ENCODE measurements at places on chromosomes 16 and 17.

DNA sequence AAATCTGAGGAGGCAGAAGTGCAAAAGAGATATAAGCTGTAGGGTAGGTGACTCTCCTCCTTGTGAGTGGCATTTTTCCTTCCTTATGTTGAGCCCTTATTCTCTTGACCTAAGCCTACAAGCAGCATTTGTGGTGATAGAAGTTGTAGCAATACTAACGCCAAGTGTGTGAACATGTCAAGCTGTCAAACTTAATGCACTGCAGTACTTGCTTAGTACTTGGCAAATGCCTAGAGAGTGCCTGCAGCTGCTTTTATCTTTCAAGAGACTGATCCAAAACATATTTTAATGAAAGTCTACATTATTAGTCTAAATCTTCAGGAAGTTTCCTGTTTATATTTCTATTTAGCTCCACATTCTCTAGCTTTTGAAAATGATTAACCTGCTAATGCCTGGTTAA, 83.2 kb downstream of the CNTNAP4 start:
- DNase-seq, result no peak

DNA sequence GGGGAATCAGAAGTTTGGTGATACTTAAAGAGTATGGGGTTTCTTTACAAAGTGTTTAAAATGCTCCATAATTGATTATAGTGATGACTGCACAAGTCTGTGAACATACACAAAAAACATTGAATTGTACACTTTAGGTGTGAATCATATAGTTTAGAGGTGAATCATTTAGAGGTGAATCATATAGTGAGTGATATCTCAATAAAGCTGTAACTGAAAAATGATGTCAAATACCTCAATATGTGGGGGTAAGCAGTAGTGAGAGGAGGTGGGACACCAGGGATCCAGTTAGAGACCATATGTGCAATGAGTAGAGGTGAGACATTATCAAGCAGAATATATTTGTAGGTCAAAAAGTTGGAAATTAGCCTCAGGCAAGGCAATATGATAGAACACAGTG, 264.5 kb downstream of the PMP22 start:
- DNase-seq, result no peak

DNA sequence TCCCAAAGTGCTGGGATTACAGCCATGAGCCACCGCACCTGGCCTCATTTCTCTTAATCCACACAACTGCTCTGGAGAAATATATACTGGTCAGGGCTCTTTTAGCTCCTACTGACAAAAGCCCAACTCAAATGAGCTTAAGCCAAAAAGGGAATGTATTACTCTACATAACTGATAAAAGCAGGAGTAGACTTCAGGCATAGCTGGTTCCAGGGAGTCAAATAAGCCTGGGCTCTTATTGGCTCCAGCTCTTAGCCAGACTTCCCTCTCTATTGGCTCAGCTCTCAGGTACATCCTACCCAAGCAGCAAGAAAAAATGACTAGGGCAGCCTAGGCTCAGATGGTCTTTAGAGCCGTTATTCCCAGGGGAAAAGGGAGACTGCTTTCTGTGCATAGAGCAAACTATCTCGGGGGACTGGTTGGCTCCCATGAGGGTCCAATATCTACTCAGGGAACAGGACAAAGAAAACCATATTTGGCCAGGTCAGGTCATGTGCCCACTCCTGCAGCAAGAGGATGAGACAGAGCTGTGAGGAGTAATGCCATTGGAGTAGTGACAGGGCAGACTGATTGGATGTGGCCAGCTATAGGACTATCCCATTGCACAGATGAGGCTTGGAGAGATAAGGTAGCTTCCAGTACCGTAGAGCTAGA, 21.2 kb downstream of the TBX2 start:
- DNase-seq, result no peak

GRCh38 chr16:14509055-14509454, 121.0 kb downstream of the PARN start:
- no peak for DNase-seq

DNA sequence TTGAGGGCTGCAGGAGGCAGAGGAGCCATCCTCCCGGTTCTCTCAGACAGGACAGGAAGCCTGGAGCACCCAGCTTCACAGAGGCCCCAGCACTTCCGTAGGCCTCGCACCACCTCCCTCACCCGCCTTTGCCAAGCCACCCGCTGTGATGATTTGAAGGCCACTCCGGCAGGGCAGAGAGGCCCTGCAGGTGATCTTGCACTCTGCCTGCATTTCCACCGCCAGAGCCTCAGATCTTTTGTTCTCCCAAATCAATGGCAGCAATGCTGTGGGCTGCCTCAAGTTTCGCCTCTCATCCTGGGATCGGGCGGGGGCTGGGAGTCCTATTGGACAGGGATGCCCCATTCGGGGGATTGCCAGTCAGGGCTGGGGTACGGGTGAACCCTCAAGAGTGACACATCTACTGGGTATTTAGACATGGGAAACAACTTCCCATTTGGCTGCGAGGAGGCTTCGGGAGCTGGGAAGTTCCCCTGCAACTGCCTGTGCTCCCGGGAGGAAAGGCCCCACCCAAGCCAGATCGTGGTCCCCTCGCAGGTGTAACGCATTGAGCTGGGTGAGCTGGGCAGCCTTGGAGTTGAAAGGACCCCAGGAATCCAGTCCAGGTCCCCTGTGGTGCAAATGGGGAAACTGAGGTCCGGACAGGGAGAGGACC, 34.8 kb upstream of the PEMT start:
- DNase-seq, result no peak

DNA sequence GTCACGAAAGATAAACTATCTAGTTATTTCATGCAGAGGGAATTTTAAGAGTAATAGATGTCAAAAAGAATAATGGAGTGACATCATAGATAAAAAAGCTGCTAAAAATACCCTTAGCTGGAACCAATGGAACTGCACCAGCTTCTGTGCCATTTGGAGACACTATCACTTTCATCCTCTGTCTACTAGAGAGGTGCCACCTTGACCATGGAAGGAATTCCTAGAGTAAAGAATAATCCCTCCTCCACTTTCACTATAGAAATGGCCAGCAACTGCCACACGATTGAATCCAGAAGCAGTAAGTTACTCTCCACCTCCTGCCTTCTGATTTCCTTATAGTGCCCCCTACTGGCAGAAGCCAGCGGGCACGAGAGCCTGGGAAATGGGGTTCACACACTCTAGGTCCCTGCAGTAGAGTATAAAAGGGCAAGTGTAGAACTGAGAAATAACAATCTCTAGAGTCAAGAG, 2.8 kb upstream of the ALDH3A2 start:
- peak; percentile 45 for DNase-seq

- no peak for DNase-seq
Measured at GRCh38 chr16:17205279-17206211, 265.2 kb downstream of the XYLT1 start.

- DNase-seq, result no peak
Measured at GRCh38 chr16:55326261-55327092, 2.5 kb downstream of the IRX6 start.

DNA sequence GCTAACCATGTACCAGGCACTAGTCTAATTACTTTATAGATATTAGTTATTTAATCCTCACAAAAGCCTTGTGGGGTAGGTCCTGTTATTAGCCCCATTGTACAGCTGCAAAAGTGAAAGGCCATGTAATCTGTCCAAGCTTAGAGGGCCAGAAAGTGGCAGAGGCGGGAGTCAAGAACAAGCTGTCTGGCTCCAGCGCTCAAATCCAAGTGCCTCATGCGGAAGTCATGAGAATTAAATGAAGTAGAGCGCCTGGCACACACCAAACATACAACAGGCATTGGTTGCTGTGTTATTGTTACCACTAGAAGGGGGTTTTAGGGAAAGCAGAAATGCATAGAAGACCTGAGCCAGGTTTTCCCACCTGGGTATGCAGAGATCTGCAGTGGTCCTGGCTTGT, 1.2 kb downstream of the AQP8 start:
- DNase-seq, result no peak

GRCh38 chr17:73343168-73343634, 31.4 kb upstream of the CDC42EP4 start:
- no peak for DNase-seq

GRCh38 chr17:57133486-57133885, 48.4 kb downstream of the AKAP1 start:
- no peak for DNase-seq

DNA sequence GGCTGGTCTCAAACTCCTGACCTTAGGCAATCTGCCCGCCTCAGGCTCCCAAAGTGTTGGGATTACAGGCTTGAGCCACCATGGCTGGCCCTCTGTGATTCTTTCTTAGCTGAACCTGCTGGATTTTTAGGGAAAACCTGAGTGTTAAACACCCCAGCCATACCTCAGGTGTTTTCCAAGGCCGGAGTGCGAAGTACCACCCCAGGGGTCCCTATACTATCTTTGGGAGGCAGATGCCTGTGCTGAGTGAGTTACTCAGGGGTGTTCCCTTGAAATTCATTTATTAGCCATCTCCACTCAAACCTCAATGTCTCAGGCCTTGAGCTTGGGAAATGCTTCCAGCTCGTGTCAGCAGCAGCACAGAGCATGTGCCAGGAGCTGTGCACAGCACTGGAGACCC, 432.7 kb downstream of the SLC39A11 start:
- no peak for DNase-seq

DNA sequence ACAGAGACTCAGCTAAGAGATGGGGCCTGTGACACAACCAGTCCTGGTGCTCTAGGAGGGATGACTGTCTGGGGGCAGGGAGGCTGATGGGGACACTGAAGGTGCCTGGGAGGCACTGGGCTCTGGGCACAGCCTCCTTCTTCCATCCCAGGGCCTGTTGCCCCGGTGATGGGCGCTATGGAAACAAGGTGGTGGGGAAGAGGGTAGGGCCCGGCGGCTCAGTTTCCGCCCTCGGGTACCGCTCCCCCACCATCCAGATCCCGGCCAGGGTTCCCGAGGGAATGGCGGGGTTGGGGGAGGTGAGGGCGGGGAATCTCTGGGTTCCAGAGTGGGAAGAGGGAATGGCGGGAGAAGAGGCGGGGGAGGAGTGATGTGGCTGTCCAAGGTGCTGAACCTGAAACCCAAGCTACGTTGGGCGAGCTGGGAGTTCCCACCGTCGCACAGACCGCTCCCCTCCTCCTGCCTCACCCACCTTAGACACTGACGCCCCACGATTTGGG, 981 bp downstream of the KCNH4 start:
- DNase-seq, result no peak

DNA sequence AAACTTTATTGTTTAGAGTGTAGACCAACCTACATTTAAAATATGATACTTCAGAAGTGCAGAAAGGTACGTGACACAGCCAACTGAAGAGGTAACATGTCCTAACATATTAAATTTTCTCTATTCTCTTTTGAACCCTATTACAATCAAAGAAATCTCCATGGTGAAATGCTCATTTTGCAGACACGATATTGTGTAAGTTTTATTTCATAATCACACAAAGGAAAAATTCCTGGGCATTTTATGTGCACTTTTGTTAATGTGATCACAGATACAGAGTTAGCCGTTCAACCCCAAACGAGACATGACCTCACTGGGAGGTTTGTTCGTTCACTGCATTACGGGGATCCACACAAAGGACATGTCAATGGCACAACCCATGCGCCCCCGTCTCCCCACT, 21.8 kb downstream of the KCNJ16 start:
- no peak for DNase-seq

DNA sequence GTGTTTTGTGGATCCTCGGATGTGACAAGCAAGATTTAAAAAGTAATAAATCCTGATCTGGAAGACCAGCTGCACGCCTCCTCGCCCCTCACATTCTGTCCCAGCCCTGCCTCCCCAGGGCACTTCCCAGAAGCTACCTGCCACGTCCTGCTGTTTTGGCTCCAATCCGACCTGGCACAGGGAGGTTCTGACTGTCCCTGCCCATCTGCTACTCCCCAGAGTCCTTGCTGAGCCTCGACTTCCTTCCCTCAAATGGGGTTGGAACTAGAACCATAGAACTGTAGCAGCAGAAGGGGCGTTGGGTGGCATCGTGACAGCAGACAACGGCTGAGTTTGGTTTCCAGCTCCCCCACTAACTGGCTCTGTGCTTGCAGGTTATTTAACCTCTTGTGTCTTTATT, 71.7 kb downstream of the RPH3AL start:
- no peak for DNase-seq

DNA sequence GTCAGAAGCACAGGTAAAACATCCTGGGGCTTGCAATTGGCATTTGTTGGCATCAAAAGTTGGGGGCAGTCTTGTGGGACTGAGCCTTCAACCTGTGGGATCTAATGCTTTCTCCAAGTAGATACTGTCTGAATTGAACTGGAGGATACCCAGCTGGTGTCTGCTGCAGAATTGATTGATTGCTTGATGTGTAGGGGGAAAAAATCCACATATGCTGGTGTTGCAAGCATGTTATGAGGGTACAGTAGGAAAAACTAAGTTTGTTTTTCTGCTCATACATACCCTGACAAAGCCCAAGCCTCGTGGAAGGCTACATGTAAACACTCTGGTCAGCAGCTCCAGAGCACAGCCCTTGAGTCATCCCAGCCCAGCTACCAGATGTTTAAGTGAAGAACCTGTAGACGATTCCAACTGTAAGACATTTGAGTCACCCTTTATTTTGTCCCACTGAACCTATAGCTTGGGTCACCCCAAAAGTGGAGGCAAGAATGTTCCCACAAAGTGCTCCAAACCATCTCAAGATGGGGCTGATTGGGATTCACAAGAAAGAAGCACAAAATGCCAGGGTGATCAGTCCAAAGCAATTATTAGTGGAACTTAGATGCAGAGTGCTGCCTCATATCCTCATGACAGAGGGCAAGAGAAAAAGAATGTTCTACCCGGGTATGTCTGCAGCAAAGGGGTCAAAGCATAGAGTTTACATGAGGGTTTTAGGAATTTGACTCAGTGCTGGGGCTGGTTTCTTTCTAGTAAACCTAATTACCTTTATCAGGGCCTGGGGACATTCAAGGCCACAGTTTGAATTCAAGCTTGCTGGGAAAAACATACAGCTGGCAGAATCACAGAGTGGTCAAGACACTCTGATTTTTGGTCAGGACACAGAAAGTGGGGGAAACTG, 9.6 kb upstream of the APPBP2 start:
- no peak for DNase-seq

GRCh38 chr16:11916524-11917285, 949 bp upstream of the GSPT1 start:
- no peak for DNase-seq

DNA sequence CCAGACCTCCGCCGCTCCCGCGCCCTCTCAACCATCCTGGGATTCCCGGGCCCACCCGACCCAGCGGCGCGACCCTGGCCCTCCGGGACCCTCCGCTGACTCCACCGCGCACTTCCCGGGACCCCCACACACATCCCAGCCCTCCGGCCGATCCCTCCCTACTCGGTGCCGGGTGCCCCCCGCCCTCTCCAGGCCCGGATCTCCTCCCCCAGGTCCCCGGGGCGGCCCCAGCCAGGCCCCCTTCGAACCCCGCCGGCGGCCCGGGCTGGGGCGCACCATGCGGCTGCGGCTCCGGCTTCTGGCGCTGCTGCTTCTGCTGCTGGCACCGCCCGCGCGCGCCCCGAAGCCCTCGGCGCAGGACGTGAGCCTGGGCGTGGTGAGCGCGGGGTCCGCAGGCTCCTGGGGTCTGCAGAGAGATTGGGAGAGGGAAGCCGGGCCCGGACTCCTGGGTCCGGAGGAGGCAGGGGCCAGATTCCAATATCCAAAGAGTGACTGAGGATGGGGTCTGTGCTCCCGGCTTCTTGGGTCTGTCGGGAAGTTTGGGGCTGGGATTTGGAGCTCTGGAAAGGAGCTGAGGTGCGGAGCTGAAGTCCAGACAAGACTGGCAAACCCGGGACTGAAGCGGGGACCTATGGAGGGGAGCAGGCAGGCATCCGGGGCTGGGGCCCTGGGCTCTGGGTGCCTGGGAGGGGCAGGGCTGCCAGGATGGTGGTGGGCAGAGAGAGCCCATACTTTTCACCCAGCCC, 453 bp downstream of the MMP25 start:
- DNase-seq, result no peak

All from T-helper 17 cell (primary cell).